ENCODE measurements at places on chromosomes 16 and 17.

- peak; percentile 45 for DNase-seq
Observed at GRCh38 chr17:14427900-14428647, 127.2 kb downstream of the HS3ST3B1 start.

DNA sequence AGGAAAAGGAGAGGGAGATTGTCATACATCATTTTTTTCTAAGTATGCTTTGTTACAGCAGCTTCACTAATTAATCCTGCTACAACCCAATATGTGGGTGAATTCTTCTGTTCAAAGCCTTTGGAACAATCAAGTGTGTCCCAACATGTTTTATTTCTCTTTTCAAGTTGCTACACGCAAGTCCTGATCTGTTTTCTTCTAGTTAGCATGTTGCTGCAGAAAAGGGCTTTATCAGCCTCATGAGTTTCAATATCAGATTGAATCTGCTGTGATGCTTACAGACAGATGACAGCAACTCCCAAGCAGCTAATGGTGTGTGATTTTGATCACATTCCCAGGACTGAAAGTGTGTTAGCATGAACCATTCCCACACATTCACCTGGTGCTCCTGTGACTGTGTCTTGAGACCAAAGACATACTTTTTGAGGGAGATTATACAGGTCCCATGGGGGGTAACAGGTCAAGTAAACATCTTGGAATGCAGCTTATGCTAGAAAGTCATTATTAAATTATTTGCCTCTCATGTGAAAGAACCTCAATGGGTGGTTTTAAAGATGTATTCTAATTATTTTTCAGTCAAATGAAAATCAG, 96.9 kb upstream of the KCNJ16 start:
- no peak for DNase-seq

- DNase-seq = peak; percentile 69
Observed at GRCh38 chr17:78421534-78422266, 43.3 kb downstream of the PGS1 start.

GRCh38 chr16:9723136-9723535, 459.1 kb downstream of the GRIN2A start:
- no peak for DNase-seq

- DNase-seq = no peak
Observed at GRCh38 chr16:79918916-79919315, 318.4 kb upstream of the MAF start.

DNA sequence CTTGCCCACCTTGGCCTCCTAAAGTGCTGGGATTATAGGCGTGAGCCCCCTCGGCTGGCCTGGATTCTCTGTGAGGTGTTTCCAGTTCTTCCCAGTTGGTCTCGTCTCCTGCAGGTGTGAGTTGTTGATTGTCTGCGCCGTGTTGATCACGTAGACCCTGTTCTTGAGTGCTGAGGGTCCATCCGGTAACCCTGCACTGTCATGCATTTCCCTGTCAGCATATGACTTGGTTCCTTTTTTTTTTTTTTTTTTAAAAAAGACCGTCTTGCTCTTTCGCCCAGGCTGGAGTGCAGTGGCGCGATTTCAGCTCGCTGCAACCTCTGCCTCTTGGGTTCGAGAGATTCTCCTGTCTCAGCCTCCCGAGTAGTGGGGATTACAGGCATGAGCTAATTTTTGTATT, 17.3 kb downstream of the MGRN1 start:
- DNase-seq = no peak

DNA sequence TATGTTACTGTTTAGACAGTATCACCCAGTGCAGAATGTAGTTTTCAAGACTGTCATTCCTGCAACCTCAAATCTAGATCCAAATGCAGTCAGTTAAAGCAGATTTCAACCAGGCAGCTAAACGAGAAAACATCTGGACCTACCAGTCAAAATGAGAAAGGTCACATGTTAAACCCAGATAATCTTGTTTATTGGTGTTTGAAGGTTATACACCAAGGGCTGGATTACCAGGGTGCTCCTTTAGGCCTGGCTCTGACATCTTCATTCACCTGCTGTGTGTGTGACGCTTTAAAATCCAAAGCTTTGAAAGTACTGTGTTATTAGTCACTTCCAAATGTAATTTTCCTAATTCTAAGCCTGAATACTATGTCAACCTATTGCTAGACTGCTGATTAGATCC, 54.9 kb downstream of the IKZF3 start:
- no peak for DNase-seq

DNA sequence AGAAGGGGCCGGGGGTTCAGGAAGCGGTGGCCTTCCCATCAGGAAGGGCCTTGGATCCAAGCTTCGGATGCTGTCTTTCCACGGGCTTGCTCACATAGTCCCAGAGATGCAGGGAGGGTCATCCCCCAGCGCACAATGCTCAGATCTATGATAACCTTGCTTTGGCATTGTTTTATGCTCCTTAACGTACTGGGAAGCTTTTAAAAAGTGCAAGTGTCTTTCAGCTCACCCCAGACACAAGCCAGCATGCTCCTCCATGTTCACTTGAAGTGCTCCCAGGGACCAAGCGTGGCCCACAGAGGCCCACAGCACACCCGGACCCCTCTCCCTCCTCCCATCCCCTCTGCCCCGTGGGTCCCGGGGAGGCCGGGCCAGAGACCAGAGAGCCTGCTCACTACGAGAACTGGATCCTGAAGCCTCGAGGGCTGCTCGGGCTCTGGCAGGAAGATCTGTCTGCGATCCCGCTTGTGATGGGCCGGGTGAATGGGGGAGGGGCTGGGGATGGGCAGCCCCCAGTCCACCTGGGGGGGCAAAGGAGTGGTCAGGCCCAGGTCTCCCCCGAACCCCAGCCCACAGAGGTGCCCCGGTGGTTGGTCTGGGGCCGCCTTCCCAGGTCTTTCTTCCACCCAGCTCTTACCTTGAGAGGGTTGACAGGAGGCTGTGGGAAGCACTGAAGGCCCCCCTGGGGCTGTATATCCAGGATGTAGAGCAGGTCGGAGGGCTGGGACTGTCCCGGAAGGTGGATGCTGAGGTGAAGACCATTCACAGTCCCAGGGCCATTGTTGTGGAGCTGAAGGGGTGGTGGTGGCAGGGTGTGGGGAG, 11.8 kb upstream of the FAM171A2 start:
- DNase-seq = no peak

GRCh38 chr17:60103957-60104356, 25.2 kb upstream of the HEATR6 start:
- DNase-seq = no peak
